ENCODE measurements at places on chromosomes 4 and X.
A peak's percentile ranks its signal among the peaks of the same experiment; 100 is the strongest.

- DNase-seq = no peak
Observed at GRCh38 chr4:14233126-14233525, 605.6 kb upstream of the BOD1L1 start.

- DNase-seq = no peak
Observed at GRCh38 chr4:5160668-5161067, 109.4 kb downstream of the STK32B start.

GRCh38 chr4:180542445-180543100 lies 1700.6 kb upstream of the TENM3 start:
- no peak for DNase-seq

- no peak for DNase-seq
Observed at GRCh38 chr4:74656596-74656995, 137.7 kb downstream of the BTC start.

DNA sequence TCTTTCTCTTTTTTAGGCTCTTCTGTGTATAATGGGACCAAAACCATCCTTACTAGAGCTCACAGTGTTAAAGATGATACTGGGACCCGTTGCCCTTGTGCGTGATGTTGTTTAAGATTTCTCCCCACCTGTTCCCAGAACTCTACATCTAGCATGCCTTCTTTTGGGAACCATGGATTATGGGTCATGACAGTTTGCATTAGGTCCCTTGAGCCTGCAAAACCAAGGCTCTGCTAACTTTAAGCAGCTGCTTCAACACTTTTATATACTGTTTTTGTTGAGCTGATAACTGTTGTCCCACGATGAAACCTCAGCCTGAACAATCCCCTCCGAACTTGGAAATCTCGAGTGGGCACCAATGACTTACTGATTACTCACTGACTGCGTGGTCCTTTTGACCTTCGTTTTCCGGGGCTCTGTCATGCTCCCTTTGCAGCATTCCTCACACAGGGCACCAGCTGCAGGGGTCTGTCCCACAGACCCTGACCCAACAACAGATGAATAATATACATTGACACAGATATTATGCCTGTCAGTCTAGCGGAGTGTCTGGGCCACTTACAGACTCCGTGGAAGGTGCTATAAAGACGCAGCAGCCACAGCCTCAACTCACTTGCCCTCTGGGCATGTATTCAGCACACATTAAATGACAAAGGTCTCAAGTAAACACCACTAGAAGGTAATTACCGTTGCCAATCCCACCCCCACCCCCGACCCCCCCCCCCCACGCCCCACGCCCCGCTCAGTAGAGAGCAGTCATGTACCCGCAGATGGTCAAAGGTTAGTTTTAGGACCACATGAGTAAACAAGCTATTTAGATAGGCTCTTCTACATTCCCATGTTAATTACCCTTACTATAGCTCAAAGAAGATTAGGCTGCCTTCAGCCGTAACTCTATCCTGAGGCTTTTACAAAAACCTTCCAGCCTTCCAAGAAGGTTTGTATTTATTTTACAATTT lies 162.0 kb upstream of the WDFY3 start:
- DNase-seq = no peak

DNA sequence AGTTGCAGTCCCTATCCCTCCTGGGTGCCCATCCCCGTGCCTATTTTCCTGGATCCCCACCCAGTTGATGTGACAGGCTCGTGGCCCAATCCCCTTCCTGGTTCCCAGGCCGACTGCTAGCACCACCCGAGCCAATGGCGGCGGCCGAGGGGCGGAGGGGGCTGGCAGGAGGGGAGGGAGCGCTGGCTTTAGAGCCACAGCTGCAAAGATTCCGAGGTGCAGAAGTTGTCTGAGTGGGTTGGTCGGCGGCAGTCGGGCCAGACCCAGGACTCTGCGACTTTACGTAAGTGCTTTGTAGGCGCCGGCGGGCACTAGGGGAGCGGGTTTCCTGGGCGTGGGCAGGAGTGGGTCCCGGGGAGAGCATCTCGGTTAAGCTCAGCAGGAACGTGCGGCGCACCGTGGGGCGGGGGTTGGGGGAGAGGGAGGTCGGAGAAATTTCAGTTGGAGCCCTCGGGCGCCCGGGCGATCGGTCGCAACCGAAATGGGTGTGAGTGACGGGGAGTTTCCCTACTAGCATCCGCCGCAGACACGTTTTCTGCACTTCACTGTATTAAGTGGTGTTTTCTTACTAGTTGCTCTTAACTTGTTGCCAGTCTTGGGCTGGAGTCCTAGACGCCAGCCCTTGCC lies at the start of gene PLS3:
PLS3 (plus strand) TSS at position 197 of the 627 bp plus-strand sequence. CDS start 49,077 bp downstream, outside the sequence.
- DNase-seq = peak; percentile 55

All from GM10248 (cell line).